ENCODE measurements at places on chromosomes 16 and 17.

DNA sequence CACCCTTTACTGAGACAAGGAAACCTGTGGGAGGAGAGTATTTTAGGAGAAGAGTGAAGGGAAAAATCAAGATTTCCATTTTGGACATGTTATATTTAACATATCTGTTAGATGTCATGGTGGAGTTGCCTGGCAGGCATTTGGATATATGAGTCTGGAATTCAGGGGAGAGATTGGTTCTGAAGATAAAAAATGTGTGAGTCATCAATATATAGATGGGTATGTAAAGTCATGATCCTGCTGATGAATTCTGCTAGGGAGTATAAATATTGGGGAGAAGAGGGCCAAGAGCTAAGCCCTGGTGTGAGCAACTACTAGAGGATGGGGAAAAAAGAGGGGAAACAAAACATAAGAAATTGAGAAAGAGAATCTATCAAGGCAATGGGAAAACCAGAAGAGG lies 151.3 kb upstream of the SOX9 start:
- DNase-seq: no peak

DNA sequence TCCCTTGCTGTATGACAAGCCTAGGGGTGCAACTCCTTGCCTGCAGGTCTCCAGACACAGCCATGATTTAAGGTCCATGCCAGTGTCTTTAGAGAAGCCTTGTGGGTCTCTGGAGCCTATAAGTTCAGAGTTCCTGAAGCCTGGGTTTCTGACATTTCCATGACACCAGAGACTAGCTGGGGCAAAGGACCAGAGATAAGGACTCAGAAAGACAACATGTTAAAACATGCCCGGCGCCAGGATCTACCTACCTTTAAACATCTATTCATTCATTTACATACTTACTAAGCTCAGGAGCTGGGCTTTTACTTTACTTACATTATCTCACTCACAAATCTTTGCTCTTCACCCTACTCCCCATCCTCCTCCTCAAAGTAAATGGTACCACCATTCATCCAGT lies 1.5 kb downstream of the MRPL27 start:
- DNase-seq: no peak

GRCh38 chr16:80055831-80056230 lies 455.3 kb upstream of the MAF start:
- DNase-seq: no peak

GRCh38 chr17:72764632-72765041 lies 327.9 kb downstream of the SLC39A11 start:
- peak; percentile 5 for DNase-seq

- no peak for DNase-seq
These were observed 4.9 kb downstream of the POLG2 start for GRCh38 chr17:64491994-64492393.

GRCh38 chr17:65558311-65558682 lies 3.2 kb downstream of the AXIN2 start:
- no peak for DNase-seq

DNA sequence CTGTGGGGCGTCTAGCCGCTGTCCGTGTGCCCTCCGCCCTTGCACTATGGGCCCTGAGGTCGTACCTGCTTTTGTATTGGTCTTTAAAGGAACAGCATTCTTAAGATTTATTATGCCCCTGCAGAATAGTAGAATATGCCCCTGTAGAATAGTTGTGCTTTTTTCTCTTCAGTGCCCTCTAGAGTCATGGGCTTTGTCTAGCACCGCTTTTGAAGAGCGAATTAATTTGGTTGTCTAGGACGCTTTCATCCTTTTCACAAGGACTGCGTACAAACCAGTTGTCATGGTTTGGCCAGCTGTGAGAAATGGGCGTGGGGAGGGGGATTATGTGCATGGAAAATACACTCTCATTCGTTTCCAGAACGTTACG lies 621 bp downstream of the CEP95 start:
- DNase-seq: peak; percentile 70

DNA sequence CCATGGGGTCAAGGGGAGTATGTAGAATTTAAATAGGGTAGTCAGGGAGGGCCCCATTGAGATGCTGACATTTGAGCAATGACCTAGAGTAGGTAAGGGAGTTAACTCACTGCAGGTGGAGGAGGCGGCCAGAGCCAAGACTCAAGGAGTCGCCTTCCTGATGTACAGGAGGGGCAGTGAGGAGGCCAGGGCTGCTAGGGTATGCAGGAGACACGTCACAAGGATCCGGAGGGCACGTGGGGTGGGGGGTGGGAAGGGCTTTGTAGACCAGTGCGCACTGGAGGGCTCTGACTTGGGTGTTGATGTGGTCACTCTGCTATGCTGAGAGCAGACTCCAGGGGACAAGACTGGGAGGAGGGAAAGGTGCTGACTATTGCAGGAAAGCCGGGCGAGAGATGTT lies 37.5 kb downstream of the SPECC1 start:
- DNase-seq: no peak

- peak; percentile 51 for DNase-seq
These were observed 2.6 kb downstream of the LRRC59 start for GRCh38 chr17:50394711-50395110.

DNA sequence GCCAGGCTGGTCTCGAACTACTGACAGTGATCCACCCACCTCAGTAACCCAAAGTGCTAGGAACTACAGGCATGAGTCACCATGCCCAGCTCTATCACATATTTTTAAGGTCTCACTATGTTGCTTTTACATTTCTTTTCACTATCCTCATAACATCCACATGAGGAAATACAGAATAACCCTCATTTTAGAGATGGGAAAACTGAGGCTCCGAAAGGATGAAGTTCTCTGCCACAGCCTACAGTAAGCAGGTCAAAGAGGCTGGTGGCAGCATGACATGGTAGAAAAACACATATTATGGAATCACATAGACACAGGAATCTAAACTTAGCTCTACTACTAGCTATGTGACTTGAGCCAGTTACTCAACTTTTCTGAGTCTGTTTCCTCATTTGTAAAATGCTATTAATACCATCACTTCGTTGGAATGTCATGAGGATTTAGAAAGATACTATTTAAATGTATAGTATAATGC lies 32.2 kb downstream of the APPBP2 start:
- DNase-seq: no peak

DNA sequence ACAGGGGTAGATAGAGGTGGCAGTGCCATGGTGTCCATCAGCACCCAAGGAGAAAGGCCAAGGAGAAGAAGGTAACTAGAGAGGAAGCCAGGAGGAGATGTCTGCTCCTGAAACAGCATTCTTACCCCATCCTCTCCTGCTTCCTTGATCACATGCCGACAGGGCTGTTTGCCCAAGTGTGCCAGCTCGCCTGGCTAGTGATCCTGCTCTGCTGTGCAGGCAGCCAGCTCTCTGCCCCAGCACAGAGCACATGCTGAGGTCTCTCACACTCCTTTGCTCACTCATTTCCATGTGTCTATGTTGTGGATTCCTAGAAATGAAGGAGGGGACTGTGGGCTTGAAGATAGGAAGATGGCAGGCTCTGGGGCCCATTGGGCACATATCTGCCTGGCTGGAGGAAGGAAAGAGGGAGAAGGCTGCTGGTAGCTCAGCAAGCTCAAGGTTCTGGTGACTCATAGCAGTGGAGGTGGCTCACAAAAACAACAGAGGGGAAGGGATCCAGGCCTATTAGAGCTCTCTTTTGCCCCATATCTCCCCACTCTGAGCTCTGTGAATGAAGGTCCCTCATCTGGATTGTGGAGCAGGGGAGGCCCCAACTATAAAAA lies 54.3 kb downstream of the NEUROD2 start:
- no peak for DNase-seq

GRCh38 chr16:60170196-60170595 lies 1436.1 kb upstream of the GOT2 start:
- DNase-seq: no peak

- DNase-seq: no peak
These were observed 31.1 kb downstream of the ST3GAL2 start for GRCh38 chr16:70407811-70408274.

DNA sequence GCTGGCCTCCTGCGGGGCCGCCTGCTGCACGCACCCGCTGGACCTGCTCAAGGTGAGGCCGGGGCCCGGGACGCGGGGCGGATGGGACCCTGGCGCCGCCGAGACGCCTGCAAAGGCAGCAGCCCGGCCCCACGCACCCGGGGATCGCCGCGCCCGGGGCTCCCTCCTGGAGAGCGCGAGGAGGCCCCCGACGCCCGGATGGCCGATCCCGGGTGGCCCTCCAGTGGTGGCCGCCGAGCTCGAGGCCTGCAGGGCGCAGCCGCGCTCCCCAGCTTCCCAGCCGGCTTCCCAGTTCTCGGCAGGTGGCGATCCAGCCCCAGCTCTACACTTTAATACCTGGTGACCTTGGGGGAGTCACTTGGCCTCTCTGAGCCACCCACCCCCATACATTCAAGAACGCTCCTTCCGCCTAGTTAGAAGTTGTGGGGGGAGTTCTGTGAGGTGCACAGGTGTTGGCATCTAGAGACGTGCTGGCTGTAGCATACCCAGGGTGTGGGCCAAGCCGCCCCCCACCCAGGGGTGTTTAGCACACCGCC lies 452 bp downstream of the SLC25A10 start:
- peak; percentile 67 for DNase-seq

GRCh38 chr16:50474138-50474537 lies 74.1 kb upstream of the NKD1 start:
- peak; percentile 50 for DNase-seq

GRCh38 chr16:27742333-27742732 lies 192.4 kb downstream of the KATNIP start:
- no peak for DNase-seq

DNA sequence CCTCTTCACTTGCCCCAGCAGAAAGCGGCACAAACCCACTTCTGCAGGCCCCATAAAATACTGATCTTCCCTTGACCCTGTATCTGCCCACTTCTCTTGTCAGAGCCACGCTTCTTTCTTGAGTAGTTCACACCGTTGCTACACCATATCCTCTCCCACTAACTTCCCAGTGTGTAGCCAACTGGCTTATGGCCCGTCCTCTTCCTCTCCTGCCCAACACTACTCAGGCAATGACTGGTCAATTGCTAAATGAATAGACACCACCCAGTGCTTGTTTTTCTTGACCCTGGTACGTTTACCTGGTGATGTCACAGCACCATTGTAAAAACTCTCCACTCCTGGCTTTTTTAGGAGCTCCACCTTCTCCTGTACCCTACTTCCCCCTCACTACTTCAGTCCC lies 86.9 kb downstream of the NDEL1 start:
- DNase-seq: no peak

DNA sequence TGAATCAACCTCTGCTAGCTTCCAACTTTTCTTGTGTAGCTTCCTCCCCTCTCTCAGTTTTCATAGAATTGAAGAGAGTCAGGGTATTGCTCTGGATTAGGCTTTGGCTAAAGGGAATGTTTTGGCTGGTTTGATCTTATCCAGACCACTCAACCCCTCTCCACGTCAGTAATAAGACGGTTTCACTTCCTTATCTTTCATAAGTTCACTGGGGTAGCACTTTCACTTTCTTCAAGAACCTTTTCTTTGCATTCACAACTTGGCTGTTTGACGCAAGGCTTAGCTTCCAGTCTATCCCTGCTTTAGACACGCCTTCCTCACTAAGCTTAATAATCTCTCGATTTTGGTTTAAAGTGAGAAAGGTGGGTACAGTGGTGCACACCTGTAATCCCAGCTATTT lies 29.7 kb upstream of the OR1A2 start:
- DNase-seq: peak; percentile 7

GRCh38 chr17:76074390-76075363 lies at the start of gene GALR2:
Gene GALR2, plus strand, starts transcription at chr17:76074781. Its CDS starts 103 bp downstream, at chr17:76074884.
- peak; percentile 21 for DNase-seq

DNA sequence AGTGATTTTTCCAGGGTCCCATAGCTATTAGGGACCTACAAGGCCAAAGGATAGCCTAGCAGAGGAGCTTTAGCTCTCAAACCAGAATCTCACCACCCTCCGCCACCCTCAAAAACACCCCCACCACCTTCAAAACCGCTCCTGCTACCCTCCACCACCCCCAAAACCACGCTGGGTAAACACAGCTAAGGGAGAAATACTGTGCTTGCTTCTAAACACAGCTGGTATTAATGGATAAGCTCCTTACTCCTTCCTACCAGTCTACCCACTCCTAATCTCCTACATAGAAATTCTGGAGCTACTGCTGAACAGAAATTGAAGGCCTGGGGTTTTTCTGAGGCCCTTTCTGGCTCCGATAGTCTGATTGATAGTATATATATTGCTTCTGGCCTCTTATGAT lies 2.2 kb upstream of the LPCAT2 start:
- DNase-seq: no peak

GRCh38 chr16:58114827-58115825 lies 14.1 kb downstream of the CFAP20 start:
- no peak for DNase-seq

Measured in RPMI8226 (cell line).